ENCODE measurements at places on chromosomes 2 and 18.

DNA sequence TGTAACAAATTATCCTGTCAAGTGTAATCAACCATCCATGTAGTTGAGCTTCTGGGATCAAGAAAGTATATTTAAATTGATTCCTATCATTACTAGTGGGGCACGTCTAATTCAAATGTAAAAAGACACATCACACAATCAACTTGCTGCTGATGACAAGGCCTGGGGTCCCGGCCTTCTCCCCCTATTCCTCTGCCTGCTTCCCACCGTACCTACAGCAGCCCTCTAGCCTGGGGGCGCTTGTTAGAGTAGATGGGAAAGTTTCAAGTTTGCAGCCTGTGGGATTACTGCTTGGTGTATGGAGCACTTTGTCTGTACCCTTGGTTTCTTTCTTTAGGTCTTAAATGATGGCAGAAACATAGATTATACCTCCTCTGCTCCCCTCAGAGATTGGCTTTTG is 333.3 kb upstream of the KYNU start:
- DNase-seq = no peak

- no peak for DNase-seq
Measured at GRCh38 chr2:162177301-162177700, 25.3 kb upstream of the GCG start.

DNA sequence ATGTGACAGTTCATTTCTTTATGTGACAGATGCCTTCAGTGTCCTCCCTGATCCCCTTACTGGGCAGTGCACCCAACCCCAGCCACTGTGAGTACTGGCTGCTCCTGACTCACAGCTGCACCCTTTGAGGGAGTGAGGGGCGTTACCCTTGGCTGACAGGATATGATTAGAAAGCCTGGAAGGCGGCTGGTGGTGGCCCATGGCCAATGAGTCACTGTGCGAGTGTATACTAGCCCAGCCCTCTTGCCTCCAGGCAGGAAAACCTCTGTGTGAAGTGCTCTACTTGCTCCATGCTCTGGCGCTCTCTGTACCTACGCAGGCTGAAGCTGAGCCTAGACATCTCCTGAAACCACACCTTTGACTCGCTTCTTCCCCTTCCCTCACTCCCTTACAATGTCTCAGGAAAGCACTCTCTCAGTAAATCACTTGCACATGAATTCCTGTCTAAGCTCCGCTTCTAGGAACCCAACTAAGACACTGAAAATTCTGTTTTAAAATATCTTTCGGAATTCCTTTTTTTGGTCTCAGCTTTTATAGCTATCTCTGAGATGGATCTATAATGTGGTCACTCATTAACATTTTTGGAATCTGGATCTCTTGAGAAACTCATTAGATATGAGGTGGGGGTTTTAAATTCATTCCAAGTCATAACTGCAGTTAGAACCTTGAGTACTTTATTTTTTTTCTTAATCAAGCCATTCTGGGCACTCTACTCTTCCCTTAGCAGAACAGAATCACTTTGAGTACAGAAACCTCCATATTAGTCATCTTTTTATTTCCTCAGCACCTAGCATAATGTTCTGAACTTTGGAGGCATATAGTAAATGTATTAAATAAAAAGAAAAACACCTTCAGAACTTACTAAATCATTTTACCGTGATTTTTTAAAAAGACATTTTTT is 25.3 kb upstream of the STAM2 start:
- DNase-seq = no peak

DNA sequence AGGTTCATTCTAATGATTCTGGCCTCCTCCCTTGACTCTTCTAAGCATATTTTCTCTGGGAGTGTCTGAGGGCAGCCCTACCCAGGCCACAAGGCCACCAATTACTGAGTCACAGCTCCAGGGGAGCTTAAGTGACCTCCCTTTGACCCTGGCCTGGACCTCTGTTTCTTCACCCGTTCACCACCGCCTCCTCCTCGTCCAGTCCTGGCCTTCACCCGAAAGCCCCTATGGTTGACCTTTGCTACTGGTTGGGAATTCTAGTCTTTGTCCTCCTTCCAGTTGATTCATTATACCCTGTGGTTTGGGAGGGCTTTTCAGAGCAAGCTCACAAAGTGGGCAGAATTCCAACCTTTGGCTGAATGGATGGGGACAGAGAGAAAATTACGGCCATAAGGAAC is 72.6 kb downstream of the NRP2 start:
- DNase-seq = no peak

GRCh38 chr18:21774722-21775121 is 34.1 kb downstream of the MIB1 start:
- DNase-seq = no peak

GRCh38 chr18:251572-251971 is 16.3 kb downstream of the THOC1 start:
- no peak for DNase-seq

DNA sequence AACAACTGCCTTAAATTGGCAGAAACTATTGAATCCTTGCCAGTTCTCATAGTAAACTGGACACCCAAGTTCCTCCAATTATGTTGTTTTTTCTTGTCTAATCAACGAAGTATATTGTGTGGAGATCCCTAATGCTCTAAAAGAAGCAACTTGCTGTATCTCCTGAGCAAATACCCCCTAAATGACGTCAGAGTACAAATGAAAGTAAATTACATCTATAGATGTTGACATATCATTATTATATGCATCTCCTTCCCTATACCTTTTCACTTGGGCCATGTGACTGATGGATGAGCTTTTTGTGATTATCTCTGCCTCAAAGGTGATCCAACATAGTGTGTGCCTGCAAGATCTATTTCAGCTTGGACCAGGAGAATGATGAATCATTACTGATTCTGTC is 159.4 kb downstream of the CCDC148 start:
- DNase-seq = no peak

- DNase-seq = no peak
Measured at GRCh38 chr2:241550616-241551580, 7.6 kb upstream of the BOK start.

DNA sequence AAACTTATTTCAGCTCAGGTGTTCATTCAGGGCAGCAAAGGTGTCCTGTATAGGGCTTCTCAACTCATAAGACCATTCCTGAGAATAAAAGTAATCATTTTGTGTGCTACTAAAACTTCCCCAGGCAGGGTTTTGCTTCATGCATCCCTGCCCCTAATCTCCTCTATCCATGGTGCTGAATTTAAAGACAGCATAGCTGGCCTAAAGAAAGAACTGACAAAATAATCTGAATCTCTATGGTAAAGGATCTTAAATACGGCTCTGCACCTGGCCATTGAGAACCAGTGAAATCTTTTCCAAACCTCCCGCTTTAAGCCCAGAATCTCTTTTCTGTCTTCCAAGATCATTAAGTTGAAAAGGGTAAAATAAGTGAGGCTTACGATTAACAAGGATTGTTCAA is 292.1 kb upstream of the KLHL29 start:
- no peak for DNase-seq

Measured in activated CD4-positive, CD25-positive, alpha-beta regulatory T cell treated with anti-CD3 and anti-CD28 coated beads, Interleukin-2, amount 50 U/mL, for 16 hours (primary cell).